Suprapubic skin (tissue), 4 donors: ENCODE measurements at places on chromosomes 2 and 18. TPM values are rescaled to one million over a fixed set of nuclear protein-coding genes. Genes with fewer than 3 reads are reported as not detected.

DNA sequence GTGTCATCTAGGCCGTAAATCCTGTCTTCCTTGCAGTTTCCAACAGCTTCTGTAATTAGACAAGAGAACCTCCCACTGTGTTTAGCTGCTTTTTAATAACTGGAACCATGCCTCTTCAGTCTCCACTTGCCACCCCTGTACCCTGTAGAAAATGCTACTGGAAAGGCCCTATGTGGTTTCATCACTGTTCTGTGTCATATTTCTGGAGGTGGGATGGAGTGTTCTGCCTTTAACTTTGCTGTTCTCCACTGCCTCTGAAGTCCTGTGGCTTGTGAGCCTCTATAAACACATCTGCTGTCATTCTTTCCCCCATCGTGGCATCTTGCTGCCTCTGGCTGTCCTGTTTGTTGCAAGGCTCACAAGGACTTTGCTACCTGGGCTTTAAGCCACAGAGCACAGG lies 17.9 kb downstream of the MGAT5 start:
- no peak for DNase-seq

The CROCC2 gene
- not detected for total RNA-seq

The IL36RN gene
- total RNA-seq: 7.7 TPM

DNA sequence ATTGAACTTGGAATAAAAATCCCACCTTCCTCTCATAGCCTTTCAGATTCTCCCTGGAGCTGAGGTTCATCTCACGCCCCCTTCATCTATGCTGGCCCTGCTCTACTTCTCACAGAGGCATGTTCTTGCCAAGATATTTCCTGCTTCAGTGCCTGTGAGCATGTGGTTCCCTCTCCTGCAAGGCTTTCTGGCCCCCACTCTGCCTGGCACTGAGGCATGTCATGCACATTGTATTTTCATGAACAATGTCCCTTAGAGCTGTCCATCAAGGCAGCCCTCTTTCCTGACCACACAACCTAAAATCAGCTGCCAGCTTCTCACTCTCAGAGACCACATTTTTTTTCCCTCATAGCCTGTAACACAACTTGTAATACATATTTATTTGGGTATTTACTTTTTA lies 18.0 kb upstream of the HK2 start:
- DNase-seq: no peak

The EFEMP1 gene
- total RNA-seq: 93.1 TPM

- DNase-seq: no peak
Measured at GRCh38 chr18:45839414-45840395, 14.2 kb downstream of the SIGLEC15 start.
